Dermis microvascular lymphatic vessel endothelial cell (primary cell): ENCODE measurements at places on chromosomes 11 and 22. TPM values are rescaled to one million over a fixed set of nuclear protein-coding genes. Genes with fewer than 3 reads are reported as not detected.

- peak; percentile 20 for DNase-seq
Observed at GRCh38 chr22:31139866-31140716, at the start of gene PLA2G3. PLA2G3 (minus strand) TSS chr22:31140508; CDS start chr22:31140354, 154 bp downstream.

DNA sequence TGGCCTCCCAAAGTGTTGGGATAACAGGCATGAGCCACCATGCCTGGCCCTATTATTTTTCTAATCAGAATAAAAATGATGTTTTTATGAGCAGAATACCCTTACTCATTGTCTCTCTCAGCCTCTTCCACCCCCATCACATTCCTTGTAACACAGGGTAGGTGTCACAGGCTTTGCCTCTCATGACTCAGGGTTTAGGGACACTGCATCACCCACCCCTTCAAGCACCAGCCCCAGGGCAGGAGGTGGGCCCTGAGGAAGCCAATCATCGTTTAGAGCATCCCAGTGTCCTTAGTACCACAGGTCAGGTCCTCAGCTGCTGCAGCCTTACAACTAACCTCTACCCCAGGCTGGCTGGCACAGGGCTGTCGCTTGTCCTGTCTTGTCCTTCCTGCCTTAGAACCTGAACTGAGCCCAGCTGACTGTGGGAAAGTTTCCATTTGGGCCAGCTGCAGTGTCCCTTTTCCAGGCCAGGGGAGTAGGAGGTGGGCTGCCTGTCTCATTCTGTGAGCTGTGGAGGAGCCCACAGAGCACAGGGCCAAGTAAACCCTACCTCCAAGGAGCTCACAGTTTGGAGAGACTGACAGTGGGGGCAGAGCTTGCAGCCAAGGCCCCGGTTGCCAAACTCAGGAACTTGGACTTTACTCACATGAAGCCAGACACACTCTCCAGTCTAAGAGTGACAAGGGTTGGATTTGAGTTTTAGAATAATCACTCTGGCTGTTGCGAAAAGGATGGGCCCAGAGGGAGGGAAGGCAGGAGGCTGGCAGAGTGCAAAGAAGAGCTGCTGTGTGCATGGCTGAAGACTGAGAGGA lies 19.5 kb upstream of the UVRAG start:
- DNase-seq: no peak

GRCh38 chr11:62853279-62853965 lies 14.0 kb upstream of the WDR74 start:
- no peak for DNase-seq

- DNase-seq: no peak
Observed at GRCh38 chr11:73359341-73359740, 16.9 kb upstream of the RELT start.

GRCh38 chr11:86800960-86801272 lies 574 bp downstream of the PRSS23 start:
- DNase-seq: no peak

The LRRC32 gene
- 20.9 and 62.3 TPM in 2 replicates for total RNA-seq

The DGAT2 gene
- total RNA-seq: 1.3 TPM in 2 replicates

DNA sequence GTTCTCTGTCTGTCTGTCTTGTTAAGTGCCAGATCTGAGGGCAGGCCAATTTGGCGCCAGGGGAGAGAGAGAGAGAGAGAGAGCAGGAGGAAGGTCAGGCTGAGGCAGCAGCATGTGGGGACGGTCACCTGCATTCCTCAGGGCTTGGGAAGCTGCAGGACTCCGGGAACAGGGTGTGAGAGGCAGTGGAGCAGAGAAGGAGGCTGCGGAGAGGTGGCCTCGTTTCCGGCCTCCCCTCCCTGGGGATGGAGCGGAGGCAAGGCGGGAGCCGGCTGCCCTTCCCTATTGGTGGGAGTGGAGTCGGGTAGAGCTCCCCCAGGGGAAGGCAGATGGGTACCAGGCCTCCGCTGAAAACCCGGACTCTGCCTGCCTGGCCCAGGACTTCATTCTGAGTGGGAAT lies 9.7 kb downstream of the CLMP start:
- no peak for DNase-seq

DNA sequence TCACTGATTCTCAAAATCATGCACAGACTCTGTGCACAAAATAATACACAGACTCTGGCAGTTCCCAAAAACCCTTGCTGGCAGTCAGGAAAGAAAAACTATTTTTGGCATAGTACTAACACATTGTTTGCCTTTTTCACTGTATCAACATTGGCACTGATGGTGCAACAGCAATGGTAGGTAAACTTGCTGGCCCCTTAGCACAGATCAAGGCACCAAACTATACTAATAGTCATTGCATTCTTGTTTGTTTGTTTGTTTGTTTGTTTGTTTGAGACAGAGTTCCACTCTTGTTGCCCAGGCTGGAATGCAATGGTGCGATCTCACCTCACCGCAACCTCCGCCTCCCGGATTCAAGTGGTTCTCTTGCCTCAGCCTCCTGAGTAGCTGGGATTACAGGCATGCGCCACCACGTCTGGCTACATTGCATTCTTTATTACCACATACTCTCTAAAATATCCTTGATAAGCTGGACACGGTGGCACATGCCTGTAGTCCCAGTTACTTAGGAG lies 81.0 kb upstream of the SLC6A5 start:
- no peak for DNase-seq

GRCh38 chr11:46475051-46475925 lies 83.7 kb upstream of the CHRM4 start:
- DNase-seq: no peak

- DNase-seq: no peak
Observed at GRCh38 chr22:24506802-24507438, 11.8 kb downstream of the UPB1 start.

The ZNF215 gene
- total RNA-seq: 1.3 TPM in 2 replicates

The LSP1 gene
- total RNA-seq: under 0.01 TPM in 2 replicates

The TMEM132A gene
- 39.9 and 101 TPM in 2 replicates for total RNA-seq

- no peak for DNase-seq
Observed at GRCh38 chr11:46210133-46210636, 67.3 kb upstream of the CREB3L1 start.

The HTR3A gene
- not detected in 2 replicates for total RNA-seq

The SLC37A2 gene
- total RNA-seq: 0.90 and 1.1 TPM in 2 replicates

DNA sequence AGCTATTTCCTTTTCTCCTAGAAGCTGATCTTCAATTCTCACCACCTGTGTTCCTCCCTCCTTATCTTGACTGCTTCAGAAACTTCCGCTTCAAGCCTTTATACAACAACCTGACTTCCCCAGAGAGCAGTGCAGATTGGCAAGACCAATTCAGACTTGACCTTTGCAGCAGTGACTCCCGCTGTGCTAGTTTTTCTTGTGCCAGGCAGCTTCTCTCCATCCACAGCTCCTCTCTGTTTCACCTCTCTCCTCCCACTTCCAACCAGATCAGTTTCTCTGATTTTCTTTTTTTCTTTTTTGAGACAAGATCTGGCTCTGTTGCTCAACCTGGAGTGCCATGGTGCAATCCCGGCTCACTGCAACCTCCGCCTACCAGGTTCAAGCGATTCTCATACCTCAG lies 74.3 kb downstream of the GRAMD1B start:
- no peak for DNase-seq

DNA sequence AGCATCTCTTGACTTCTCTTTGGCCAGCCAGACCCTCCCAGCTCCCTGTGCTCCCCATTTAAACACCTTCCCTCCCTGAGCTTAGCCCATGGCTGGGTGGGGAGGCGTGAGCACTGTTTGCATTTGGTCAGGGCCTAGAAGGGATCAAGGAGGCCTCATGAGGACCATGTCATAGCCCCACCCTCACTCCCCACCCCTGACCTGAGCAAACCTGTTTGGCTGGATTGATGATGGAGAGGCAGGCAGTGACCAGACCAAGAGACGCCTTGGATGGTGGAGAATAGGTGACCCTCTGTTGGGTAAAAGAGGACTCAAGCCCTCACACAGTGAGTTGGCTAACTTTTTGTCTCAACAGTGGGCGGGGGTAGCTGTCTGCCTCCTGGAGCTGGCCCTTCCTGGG lies 49.9 kb downstream of the ST3GAL4 start:
- no peak for DNase-seq

- no peak for DNase-seq
Observed at GRCh38 chr11:28777126-28777525, 668.9 kb downstream of the METTL15 start.

DNA sequence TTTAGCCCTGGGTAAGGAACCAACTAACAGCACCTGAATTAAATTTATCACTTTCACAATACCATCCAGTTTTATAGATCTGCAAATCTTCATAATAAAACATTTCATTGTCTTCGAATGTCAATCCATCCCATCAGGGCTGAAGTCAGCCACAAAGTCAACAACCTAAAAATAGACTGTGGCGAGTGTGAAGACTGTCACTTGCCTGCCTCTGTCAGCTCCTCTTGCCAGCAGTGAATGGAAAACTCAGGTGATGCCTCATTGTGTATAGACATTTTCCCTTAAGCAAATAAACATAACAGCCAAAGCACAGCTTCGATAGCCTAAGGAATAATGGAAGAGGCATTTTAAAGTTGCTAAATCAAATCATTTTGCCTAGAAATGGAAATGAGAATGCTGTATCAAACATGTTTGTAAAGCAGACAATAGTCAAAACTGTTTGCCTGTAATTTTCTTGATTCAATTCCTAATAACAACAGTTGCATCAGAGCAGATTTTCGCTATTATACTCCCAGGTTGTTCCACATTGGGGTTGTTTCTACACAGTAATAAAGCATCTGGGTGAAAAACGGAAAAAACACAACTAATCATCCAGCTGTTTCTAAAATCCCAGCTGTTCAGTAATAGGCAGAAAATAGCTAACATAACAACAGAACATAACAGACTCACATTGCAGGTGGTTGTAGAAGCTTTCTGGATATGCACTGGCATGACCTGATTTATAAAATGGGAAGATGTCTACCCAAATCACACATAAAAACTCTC lies 15.7 kb downstream of the KCNA4 start:
- DNase-seq: no peak

DNA sequence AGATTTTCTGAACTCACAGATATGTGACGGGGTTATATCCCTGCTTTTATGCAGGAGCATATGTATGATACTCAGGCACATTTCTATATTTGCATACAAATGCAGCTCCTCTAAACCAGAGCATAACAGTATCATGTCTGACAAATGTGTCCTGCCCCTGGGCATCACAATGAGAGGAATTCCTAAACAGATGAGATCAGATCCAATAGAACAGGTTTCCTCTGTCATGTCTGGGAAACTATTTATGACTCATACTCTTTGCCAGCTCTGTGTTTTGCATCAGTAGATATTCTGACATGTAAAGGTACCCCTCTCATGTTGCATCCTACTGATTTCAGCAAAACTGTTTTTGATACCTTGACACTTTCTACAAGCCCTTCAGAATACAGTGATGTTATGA lies 29.4 kb downstream of the SYT9 start:
- peak; percentile 67 for DNase-seq

- DNase-seq: no peak
Observed at GRCh38 chr11:63616953-63617352, 2.7 kb upstream of the PLAAT3 start.

DNA sequence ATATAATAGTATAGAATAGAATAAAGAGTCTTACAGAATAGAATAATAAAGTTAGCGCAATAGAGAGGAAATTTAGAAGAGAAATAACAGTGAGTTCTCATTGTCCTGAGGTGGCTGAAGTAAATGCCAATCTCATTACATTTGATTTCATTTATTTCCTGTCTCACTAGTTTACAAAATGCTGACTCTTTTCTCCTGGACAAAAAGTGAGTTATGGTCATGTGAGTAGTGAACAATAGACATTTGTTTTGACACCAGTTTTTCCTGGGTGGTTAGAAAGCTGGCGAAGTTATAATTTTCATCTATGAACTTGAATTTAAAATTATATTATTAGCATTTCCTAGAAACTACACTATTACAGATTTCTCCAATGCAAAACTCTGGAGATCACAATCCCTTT lies 143.7 kb downstream of the TYR start:
- DNase-seq: peak; percentile 36

The OR2D3 gene
- total RNA-seq: not detected in 2 replicates

GRCh38 chr11:134543241-134543640 lies 131.2 kb upstream of the B3GAT1 start:
- no peak for DNase-seq

DNA sequence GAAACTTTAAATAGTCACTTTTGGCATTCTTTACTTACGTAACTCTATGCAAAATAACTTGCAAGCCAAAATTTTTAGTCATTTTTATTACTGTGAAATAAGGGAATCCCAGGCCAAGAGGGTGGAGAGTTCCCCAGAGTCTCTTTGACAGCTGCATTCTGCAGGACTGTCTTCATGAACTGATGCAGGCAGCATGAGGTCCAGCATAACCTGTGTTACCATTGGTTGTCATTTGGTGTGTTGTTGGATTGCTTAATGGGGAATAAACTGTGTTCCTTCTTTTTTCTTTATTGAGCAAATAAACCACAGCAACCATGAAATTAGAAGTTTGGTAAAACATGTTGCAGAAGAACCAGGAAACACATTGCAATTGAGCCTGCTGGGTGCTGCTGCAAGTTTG lies 24.6 kb downstream of the MMP27 start:
- no peak for DNase-seq

DNA sequence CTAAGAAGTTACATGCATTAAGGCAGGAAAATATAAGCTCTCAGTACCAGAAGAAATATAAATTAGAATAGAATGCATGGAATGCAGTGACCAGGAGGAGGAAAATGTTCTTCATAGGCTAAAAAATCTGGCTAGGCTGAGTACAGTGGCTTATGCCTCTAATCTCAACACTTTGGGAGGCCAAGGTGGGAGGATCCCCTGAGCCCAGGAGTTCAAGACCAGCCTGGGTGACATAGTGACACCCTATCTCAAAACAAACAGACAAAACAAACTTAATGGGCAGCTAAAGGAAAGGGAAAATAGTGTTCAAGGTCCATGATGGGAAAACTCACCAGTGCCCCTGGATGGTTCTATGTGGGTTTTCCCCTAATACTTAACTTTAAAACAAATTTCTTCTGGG lies 78.3 kb upstream of the RASSF10 start:
- no peak for DNase-seq

The ABCC8 gene
- not detected in 2 replicates for total RNA-seq

The TMEM41B gene
- total RNA-seq: 38.9 and 50.1 TPM in 2 replicates

The POU2AF1 gene
- total RNA-seq: not detected in 2 replicates

The PAX6 gene
- not detected in 2 replicates for total RNA-seq

DNA sequence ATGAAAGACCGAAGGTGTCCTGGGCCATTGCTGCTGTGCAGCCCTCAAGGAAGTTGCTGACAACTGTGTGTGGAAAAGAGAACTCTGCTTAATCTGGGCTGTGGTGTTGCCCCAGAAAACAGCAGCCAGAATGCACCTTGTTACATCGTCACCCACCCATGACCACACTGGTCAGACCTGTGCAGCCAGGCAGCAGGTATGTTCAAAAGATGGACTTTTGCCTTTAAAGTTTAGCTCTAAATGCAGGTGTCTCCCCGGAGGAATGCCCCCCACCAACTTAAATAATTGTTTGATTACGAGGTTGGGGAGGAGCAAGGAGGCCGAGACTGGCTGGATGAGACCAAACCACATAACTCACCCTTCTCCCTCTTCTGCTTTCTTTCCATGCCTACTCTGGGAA lies 15.3 kb upstream of the POLA2 start:
- no peak for DNase-seq

DNA sequence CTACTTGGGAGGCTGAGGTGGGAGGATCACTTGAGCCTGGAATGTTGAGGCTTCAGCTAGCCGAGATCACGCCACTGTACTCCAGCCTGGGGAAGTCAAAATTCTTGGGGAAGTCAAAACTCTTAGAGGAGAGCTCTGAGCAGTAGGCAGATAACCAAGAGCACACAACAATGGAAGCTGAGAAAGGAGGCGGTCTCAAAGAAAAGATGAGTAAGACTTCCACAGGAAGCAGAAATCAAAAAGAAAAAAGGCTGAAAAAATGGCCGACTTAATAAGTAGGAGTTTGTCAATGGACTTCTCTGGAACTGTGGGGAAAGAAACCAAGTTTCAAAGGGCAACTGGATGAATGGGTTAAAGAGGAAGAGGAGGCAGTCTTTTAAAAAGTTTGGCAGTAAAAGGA lies 32.1 kb downstream of the RAB30 start:
- DNase-seq: no peak
